ENCODE measurements at places on chromosomes 2 and 18. TPM values are rescaled to one million over a fixed set of nuclear protein-coding genes. Genes with fewer than 3 reads are reported as not detected.

SLC16A14 gene
- total RNA-seq = 1.9 TPM

DCDC2C gene
- not detected for total RNA-seq

LOXHD1 gene
- total RNA-seq = not detected

REG3G gene
- not detected for total RNA-seq

CD8B2 gene
- 0.19 TPM for total RNA-seq

CYS1 gene
- total RNA-seq = 0.09 TPM

DNA sequence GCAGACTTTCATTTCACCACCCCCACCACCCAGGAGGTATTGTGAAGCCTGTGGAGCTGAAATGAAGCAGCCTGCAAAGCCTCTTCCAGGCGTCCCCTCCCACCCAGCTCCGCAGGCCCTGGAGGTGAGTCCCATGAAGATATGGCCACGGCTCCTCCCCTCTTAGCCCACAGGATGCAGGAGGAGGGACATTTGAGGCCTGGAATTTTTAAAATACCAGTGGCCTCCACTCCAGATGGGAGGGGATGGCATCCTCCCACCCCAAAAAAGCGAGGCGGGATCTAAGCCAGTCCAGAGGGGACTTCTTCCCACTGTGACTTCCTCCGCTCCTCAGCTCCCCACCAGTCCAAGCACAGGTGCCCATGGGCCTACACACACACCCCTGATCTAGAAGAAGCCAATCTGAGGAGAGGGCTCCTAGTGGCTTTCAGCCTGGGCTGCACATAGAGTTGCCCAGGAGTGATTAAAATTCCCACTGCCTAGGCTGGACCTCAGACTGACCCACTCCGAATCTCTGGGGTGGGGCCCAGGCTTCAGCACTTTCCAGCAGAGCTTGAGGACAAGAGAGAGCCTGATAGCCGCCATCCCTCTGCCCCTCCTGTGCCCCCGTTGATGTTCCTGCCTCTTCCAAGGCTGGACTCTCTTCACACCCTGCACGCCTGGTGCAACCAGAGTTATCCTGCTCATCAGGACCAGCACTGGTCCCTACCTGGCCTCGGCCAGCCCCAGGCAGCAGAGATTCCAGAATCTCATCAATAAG is 206.9 kb downstream of the TNS1 start:
- no peak for DNase-seq

DNA sequence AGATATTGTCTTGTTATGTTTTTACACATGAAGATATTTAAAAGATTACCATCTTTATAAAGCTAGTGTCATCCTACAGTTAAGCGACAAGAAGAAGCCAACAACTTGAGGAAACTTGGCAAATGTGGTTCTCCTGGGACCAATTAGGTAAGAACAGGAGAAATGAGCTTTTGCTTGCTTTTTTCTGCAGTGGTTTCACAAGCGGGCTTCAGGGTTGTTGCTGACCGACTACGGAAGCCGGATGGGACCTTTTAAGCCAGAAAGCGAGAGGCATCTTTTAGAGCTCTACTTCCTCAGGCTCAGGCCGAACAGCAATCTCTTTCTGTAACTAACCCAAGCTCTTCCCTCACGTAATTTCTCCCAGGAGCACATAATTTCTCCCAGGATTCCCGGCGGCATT is 256.5 kb downstream of the CNTNAP5 start:
- DNase-seq = no peak

DNA sequence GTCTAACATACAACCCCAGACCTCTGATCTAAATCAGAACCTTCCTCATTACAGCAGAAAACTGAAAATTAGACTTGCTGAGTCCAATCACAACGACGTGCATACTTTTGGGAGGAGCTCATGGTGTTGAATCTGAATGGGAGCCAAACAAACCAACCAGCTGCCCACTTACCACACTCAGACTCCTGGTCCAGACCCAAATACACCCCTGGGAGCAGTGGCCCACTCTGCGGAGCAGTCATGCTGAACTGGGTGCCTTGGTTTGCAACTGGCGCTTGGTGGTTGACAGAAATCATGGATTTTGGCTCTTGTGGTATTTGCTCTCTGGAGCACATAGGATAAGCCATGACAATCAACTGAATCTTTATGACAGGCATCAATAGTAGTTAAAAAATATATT is 253.6 kb upstream of the TNP1 start:
- no peak for DNase-seq

DNA sequence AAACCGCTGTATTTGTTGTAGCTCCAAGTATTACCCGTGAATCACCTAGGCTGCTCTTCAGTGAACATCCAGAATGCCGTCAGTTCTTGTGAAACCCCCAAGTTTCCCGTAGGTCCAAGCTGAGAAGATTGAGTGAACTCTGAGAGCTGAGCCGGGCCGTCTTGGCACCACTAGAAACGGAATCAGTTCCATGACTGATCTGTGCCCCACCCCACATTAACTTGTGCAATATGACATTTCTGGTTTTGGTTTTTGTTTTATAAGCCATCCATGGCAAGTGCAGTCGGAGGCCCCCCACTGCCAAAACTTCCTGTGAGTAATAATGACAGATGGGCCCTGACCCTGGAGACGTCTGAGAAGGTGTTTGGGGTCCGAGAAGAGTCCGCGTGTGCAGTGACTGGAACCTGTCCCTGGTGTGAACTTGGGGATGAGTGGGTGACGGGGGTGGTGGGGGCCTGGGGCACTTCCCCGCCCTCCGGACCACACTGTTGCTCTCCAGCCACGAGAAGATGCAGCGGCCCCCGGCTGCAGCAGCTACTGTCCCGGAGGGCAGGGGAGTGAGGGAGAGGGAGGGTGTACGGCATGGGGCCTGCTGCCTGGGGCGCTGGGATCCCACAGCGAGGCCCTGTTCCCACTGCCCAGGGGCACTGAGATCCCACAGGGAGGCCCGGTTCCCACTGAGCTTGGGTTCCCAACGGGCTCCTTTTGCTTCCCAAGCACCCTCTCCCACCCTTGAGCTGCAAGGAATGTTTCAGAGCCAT is 26.5 kb downstream of the NFATC1 start:
- DNase-seq = no peak

DNA sequence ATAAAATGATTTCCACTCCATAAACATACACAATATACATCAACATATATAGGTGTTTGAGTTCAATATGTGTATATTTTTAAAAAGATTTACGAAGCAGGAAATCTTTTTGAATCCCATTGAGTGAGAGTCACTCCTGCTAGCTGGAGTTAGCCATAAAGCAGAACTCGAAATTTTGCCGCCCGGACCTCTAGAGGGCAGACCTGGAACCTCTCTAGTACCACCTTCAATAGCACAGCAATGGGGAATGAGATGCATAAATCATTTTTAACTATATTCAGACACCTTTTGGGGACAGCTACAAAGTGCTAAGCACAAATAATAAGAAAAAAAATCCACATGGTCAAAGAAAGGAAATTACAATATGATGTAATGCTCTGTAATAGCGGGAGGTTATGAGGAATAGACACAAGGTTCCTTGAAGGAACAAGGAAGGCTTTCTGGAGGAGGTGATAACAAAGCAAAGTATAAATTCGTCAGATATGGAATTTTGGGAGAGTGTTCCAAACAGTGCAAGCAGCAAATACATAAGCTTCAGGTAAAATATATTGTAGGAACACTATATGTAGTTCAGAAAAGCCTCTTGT is 533.4 kb downstream of the ERBB4 start:
- no peak for DNase-seq

DNA sequence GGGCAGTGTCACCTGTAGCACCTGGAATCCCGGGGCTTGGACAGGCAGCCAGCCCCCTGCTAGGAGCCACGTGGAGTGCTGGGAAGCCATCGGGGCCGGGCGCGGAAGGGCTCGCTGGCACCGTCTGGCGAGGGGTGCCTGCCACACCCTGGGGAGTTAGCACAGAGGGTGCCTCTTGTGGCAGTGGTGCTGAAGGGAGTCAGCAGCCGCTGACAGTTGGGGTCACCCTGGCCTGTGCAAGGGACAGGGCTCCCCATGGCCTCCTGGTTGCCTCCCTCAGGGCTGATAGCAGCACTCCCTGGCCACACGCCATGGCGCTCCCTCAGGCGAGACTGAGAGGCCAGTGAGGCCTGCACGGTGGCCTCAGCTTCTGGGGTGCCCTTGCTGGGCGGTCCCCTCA is 13.9 kb upstream of the D2HGDH start:
- no peak for DNase-seq

GRCh38 chr2:235497096-235497495 is 3.3 kb downstream of the AGAP1 start:
- DNase-seq = no peak

GRCh38 chr2:172323861-172324597 is 103.4 kb upstream of the ITGA6 start:
- no peak for DNase-seq

GRCh38 chr18:21489119-21489750 is 111.3 kb downstream of the ESCO1 start:
- no peak for DNase-seq

DNA sequence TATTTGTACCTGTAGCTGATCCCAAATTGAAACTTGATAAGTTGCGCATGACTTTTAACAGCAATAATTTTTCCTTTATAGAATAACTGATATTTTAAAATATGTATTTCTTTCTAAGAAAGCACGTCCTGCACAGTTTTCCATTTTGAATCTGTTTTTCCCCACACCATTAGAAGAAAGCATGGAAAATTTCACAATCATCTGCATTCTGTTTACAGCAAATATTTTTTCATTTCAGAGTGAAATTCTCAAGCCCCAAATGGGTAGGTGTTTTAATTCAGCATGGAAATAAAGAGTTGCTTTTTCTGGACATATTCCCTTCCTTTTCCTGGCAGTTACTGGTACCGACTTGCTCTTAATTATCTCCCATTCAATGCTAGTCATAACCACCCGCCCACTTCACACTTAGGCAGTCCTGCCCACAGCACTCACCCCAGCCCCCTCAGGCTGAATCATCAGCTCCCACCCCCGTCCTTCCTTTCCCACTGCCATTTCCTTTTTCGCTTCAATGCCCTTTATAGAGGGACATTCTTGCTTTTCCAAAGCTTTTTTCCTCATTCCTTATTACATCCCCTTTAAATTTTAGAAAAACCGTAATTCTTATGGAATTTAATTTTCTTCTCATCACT is 89.2 kb upstream of the GLS start:
- DNase-seq = no peak

DNA sequence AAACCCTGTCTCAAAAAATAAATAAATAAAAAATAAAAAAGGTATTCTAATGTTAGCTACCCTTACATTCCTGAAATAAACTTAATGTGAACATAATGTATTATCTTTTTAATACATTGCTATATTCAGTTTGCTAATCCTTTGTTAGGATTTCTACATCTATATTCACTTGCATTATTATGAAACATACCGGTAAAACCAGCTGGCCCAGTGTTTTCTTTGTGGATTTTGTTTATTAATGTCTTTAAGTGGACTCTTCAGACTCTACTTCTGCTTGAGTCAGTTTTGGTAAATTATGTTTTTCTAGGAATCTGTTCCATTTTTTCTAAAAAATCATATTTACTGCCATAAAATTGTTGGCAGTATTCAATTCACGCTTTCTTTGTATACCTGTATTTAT is 34.5 kb downstream of the PTPN2 start:
- DNase-seq = no peak

- DNase-seq = no peak
These were observed 34.2 kb downstream of the CHST10 start for GRCh38 chr2:100383306-100383705.

GRCh38 chr2:222897898-222898297 is 37.1 kb downstream of the ACSL3 start:
- DNase-seq = no peak

Measured in esophagus squamous epithelium (tissue), 5 donors.